ENCODE measurements at places on chromosomes 5 and 9.

- DNase-seq: no peak
Observed at GRCh38 chr5:133233616-133234015, 181.8 kb downstream of the HSPA4 start.

GRCh38 chr5:122099060-122099790 lies 21.2 kb upstream of the LOX start:
- DNase-seq: peak; percentile 6

- no peak for DNase-seq
Observed at GRCh38 chr5:95718203-95718602, 12.9 kb upstream of the RHOBTB3 start.

DNA sequence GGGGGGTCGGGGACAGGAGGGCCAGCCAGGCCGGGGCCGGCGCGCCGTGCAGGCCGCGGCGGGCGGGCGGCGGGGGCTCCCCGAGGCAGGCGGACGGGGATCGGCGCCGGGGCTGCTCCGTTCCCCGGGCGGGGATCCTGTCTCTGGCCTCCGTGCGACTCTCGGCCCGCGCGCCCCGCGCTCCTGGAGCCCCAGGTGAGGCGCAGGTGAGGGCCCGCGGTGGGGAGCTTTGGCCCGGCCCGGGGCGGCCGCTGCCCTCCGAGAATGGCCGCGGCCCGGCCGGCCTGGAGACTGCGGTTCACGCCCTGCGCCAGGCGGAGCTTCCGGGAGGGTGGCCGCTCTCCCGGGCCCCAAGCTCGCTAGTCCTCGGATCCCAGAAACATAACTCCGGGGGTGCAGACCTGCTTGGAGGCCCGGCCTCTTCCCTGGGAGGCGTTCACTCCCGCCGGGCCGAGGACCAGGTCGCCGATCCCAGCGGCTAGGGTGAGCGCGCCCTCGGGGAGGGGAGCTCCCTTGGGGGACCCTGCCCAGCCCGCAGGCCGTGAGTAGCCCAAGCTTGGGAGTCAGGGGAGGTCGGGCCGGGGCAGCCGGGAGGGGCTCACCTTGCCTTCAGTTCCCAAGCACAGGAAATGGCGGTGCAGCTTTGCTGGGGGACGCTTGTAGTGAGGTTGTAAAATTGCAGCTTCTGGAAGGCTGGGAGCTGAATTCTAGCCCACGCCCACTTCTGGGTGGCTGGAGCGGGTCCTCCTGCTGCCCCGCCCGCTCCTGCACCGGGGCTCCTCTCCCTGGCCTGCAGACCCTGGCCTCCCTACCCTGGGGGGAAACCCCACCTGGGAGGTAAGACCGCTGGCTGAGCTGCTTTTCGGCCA lies 723 bp downstream of the PPP1R26 start:
- DNase-seq: peak; percentile 33

DNA sequence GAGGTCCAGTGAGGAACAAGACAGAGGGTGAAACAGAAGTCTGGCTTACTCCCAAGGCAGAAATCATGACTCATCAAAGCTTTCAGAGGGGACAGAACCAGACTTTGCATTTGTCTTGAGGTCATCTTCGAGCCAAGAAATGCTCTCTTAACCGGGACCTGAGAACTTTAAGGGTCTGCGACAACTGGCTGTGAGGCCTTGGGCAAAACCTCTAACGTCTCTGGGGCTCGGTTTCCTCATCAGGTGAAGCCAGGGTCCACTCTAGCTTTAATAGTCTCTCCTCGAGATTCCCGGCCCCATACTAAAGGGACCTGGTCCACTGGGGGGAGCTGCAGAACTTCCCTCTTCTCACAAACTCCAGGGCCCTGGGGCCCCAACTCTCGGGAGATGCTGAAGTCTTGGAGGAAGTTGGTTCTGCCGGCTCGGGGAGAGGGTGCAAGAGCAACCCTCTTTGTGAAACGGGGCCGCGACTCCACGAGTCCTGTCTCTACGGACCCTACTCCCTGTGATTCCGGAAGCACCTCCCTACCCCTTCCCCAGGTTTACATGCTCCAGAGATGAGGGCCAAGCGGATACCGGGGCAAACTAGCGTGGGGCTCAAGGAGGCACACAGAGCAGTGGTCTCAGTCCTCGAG lies 2.6 kb downstream of the GLIS3 start:
- peak; percentile 31 for DNase-seq

DNA sequence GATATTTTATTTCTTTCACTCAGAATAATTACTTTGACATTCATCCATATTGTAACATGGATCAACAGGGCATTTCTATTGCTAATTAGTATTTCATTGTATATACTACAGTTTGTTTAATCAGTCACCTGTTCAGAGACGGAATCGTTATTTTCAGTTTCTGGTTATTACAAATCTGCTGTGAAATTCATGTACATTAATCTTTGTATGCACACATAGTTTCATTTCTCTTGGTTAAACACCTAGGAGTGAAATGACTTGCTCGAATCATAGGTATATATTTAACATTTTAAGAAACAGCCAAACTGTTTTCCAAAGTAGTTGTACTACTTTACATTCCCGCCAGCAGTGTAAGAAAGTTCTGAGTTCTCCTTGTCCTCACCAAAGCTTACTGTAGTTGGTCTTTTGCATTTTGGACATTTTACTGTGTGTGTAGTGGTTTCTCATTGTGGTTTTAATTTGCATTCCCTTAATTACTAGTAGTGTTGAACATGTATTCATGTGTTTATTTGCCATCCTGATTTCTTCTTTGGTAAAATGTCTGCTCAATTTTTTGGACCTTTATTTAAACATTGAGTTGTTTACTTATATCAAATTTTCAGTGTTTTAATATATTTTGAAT lies 198.2 kb downstream of the SAXO1 start:
- no peak for DNase-seq

DNA sequence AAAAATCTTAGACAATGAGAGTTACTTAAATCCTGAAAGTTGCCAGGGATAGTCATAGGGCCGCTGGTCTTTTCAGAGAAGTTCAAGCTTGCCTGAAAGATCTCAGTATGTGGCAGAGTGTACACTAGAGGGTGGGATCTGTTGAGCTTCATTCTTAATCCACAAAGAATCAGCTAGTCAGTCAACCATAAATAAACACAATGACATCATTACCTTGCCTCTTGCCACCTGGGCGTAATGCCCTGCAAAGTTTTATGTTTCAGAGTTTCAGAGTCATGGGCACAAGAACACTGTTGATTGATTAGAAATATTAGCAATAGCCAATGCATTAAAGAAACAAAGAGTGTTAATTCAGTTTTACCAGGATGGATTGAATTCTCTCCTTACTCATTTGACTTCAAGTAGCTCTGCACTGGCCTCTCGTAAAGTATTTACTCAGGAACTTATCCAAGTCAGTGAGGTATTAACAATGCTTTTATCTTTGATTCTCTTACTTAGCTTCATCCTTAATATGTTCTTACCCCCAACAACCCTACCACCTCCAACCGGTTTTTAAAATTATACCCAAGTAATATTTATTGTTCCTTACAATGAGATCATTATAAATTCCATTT lies 14.3 kb upstream of the ANXA1 start:
- no peak for DNase-seq

DNA sequence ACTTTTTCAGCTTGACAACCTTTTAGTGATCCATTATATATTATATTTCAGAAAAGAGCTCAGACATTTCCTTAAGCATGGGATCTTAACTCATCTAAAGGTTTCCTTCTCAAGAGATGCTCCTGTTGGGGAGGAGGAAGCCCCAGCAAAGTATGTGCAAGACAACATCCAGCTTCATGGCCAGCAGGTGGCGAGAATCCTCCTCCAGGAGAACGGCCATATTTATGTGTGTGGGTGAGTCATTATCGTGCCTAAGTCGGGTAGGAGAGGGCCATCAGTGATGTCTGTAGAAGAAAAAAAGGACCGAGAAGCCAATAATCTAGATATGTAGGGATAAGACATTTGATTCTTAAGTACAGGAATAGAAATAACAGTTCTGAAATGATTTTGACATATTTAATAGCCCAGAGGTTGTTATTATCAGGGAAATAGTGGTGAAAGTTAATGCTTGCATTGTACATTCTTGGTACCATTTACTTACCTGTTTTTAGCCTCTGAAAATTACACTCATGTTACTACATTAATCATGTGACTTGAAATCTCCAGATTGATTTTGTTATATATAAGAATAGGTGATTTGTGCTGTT lies 28.2 kb downstream of the MTRR start:
- DNase-seq: no peak

GRCh38 chr5:66658516-66658915 lies 62.3 kb downstream of the MAST4 start:
- no peak for DNase-seq

DNA sequence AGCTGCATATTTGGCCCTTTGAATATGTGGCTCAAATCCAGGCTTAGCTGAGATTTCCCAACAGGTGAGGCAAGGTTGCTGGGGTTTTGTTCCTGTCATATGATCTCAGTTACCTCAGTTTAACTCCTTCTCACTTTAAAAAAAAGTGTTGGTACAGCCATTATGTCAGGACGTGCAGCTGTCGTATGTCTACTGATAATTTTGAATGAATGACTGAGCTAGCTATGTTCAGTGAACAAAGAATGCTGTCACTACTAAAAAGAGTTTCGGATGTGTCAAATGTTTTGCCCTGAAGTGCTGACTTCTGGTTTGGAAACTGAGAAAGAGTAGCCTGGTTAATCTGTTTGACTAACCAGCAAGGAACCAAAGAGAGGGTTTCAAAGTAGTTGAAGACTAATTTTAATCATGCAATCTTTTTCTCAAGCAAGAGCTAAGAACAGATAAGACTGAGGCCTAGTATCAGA lies 106.3 kb upstream of the NR3C1 start:
- DNase-seq: no peak

DNA sequence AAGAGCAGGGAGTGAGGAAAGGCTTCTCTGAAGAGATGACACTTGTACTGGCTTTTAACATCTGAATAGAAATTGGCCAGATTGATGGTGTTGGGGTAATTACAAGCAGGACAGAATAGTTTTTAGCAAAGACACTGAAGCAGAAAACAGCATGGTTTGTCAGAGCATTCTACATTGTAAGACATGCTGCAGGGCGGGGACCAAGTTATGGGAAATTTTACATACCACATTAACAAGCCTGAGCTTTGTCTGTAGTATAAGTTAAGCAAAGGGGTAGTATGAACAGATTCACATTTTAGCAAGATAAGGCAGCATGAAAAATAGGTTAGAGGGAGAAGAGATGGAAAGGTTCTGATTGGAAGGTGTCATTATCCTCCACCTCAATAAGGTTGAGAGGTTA lies 66.5 kb downstream of the JMY start:
- DNase-seq: no peak

DNA sequence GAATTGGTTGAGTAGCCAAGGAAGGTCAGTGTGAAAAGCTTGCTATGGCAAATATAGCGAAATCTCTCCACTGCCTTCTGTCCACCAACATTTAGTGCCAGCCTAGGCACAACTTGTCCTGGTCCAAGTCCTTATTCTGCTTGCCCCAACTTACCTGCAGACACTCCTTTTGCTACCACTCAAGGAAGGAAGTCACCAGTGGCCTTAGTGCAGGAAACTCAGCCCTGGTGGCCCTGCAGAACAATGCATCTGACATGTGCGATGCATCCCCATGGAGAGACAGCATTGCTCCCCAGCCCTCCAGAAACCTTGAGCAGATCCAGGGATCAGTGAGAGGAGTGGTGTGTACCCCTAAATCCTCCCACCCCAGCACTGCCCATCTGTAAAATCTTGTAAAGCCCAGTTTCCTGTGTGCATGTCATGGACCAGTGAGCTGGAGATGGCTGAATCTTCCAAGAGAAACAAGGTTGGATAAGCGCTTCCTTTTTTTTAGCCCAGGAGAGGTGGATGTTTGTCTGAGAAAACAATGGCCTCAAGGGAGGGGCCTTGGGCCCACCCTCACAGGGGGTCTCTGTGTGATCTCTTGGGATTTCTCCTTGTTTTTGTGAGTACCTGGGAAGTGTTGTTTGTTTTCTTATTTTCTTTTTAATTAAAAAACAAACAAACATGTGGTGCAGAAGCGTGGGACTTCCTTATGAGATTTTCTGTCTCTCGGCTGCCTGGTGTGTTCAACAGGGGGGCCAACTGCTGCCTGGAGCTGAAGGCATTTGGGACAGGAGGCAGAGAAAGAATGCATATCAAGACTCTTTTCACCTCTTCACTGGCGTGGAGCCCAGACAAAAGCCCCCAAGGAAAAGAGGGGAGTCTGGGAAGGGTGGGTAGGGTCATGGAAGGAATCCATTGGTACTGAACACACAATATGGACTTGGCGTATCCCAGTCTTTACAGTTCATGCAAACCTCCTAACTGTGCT lies 3.6 kb downstream of the FOXI1 start:
- DNase-seq: no peak

DNA sequence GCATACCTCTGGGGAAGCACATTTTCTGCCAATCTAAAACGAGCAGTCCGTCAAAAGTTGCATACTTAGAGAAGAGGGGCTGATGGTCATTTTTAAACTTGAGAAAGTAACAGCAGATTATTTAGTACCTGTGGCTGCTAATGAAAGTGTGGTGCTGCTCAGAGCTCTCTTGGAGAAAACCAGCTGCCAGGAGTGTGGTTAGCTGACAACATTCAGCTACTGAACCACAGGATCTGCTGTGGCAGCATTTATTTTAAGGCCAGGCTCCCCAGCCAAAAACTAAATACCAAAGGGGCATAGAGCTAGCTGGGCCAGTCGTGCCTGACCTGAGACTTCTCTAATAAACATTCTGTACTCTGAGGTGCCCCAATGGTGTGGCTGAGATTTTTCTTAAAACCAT lies 203.6 kb downstream of the EDIL3 start:
- no peak for DNase-seq

GRCh38 chr5:9438596-9439354 lies 107.1 kb downstream of the SEMA5A start:
- DNase-seq: no peak

DNA sequence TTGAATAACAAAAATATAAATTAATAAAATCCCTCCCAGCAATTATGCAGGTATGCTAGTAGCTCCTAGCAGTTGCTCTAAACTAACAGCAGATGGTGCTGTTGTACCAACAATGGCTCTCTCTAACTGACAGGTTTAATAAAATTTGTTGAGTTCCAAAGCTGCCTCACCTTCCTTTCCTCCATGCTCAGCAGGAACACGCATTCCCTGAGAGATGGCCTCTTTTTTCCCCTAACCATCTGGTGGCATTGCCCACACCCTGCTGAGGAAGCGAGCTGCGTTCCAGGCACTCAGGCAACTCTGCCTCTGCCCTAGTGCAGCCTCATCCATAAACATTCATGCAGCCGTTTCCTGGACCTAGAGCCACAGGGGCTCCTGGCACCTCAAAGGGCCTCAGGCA lies 106.2 kb downstream of the KLHL3 start:
- DNase-seq: peak; percentile 72

DNA sequence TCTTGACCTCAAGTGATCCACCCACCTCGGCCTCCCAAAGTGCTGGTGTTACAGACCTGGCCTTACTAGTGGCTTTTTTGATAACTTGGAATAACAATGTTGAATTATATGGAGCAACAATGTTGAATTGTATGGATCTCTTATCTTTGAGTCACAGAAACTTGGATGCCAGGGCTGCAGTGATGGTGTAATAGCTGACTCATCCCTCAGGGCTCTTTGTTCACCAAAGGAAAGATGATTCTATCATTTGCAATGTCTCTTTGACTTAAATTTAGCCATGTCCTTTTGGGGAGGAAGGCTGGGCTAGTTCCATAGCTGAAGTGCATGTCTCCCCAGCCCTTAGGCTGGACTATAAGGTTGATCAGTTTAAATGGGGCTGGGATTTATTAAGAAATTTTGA lies 172.3 kb downstream of the PDZD2 start:
- DNase-seq: peak; percentile 90
